ENCODE measurements at places on chromosomes 13 and 19.

- no peak for DNase-seq
Observed at GRCh38 chr13:72457151-72457550, 270.3 kb downstream of the MZT1 start.

GRCh38 chr19:377801-378581 is 31.0 kb downstream of the C2CD4C start:
- no peak for DNase-seq

DNA sequence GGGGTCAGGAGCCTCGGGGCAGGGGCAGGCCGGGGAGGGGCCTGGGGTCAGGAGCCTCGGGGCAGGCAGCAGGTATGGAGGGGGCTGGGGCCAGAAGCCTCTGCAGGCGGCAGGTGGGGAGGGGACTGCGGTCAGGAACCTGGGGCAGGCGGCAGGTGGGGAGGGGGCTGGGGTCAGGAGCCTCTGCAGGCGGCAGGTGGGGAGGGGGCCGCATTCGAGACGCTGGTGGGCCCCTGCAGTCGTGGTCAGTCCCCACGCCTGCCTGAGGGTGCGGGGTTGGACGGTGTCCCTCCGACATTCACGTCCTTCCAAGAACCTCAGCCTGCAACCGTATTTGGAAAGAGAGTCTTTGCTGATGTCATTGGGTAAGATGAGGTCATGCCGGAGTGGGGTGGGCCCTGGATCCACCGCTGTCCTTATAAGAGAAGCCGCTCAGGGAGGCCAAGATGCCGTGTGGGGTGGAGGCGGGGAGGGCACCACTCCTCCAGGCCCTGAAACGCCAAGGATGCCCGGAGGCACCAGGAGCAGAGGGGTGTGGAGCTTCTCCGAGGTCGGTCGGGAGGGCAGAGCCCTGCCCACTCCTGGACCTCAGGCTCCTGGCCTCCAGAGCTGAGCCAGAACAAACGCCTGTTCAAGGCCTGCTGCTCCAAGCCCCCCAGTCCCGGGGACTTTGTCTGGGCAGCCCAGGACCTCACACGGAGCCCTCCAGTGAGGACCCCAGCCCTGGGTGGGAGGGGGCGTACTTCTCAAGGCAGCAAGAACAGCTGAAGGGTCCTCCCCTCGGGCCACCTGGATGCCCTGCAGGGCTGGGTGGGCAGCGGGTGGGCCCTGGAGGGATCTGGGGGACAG is 30.1 kb downstream of the PIP5K1C start:
- no peak for DNase-seq

GRCh38 chr19:1608359-1609102 is 3.3 kb upstream of the UQCR11 start:
- no peak for DNase-seq

- no peak for DNase-seq
Observed at GRCh38 chr19:10617409-10618121, 7.8 kb upstream of the SLC44A2 start.

GRCh38 chr19:23410155-23410554 is 14.9 kb upstream of the ZNF91 start:
- DNase-seq: no peak

GRCh38 chr19:13830741-13831536 is 35.7 kb downstream of the ZSWIM4 start:
- DNase-seq: no peak

GRCh38 chr13:46119883-46120614 is 15.2 kb upstream of the CPB2 start:
- DNase-seq: no peak

DNA sequence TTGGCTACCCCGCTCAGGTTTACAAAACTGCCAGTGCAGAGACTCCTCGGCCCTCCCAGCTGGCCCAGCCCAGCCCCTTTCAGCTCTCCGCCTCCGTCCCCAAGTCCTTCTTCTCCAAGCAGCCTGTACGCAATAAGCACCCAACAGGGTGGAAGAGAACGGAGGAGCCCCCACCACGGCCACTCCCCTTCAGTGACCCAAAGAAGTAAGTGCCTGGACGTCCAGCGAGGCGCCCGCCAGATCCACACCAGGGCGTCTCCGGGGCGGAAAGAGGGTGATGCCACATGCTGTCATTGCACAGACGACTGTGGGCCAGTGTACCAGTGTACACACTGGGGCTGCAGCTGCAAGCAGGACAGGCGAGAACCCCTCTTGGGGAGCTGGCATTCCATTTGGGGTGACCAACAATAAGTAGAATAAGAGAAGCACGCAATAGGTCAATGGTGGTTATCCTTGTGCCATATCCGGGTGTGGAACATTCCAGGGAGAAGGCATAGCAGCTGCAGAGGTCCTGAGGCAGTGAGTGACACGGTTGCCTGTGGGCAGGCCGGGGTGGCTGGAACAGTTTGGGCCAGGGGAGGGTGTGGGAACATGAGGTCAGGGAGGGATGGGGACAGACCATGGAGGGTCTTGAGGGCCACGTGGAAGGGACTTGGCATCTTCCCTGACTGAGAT is 41.3 kb downstream of the DPF1 start:
- DNase-seq: no peak

DNA sequence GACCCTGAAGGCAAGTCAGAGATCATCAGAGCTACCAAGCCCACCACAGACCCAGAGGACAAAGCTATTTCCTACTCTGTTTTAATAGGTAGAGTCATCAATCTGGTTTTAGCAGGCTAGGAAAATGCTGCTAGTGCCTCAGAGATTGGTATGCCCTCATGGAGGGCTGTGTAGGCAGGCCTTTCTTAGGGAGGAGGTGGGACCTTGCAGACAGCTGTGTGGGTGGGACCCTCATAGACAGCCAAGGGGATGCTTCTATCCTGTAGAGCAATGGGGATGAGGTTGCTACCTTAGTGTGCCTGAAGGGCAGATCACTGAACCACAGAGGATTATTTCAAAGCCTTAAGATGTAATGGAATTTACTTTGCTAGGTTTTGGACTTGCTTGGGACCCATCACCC is 534.9 kb upstream of the KLF12 start:
- no peak for DNase-seq

GRCh38 chr19:4049432-4049831 is 17.3 kb downstream of the ZBTB7A start:
- DNase-seq: no peak

DNA sequence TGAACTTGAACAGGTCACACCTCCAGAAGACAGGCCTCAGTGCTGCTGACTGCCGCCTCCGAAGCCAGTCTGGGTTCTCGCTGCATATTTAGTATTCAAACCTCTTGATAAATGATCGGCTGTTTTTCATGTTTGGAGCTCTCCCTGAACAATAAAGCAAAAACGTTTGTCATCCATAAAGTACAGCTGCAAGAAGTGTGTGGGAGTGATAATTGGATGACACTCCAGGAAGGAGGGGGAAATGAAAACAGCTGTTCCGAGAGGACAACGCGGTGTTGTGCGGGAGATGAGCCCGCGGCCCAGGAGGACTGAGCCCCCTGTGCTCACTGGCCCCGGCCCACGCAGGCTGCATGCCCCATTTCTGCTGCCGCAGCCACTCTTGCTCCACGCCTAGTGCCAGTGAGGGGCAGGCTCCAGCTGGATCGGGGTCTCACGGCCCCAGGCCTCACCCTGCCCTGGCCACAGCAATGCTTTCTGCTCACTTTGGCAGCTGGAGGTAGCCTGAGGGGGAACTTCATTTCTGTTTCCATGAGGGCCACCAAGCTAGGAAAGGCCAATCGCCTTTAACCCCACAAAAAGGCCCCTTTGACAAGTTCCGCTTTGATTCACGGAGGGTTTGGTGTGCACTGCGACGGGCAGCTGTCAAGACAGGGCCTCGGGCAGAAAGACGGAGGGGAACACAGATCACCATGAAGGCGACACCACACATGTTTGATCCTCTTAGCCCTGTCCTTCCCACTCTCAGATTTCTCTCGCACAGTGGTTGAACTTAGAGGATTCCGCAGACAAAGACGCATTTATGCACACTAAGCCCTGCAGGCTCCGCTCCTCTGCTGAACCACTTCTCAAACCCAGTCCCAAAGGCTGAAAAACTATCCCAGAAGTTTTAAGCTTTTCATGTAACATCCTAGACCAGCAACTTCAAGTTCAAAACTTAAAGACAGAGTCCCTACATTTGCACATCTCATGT is 537.6 kb downstream of the EFNB2 start:
- DNase-seq: no peak

GRCh38 chr13:109869312-109870237 is 83.2 kb upstream of the IRS2 start:
- DNase-seq: peak; percentile 41

GRCh38 chr13:104270731-104271130 is 1204.5 kb upstream of the SLC10A2 start:
- no peak for DNase-seq

DNA sequence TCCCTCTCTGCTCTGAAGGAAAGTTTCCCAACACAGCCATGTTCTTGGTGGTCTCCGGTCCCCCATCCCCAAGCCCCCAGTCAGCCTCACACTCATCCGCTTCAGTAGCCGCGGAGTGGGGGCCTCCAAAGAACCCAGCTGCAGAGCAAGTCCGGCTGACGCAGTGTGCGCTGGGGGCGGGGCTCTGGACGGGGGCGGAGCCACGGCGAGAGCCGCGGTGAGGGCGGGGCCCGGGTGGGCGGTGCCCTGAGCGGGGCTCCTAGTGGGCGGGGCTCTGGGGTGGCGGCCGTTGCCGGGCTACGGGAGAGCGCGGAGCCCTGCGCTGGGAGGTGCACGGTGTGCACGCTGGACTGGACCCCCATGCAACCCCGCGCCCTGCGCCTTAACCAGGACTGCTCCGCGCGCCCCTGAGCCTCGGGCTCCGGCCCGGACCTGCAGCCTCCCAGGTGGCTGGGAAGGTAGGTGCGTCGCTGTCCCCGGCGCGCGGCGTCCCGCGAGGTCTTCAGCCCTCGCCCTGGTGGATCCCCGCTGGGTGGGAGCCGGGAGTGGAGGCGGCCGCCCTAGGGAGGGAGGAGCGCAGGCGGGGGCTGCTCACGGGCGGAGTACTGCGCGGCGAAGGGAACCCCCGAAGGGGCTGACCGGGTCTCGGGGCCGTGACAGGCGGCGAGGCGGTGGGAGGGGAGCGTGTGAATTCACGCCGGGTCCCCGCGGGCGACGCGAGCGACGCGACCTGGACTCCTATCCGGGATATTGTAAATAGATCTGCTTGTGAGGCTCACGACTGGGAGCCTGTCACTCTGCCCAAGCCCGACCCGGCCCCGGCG is 9.1 kb downstream of the TNFRSF19 start:
- peak; percentile 92 for DNase-seq

DNA sequence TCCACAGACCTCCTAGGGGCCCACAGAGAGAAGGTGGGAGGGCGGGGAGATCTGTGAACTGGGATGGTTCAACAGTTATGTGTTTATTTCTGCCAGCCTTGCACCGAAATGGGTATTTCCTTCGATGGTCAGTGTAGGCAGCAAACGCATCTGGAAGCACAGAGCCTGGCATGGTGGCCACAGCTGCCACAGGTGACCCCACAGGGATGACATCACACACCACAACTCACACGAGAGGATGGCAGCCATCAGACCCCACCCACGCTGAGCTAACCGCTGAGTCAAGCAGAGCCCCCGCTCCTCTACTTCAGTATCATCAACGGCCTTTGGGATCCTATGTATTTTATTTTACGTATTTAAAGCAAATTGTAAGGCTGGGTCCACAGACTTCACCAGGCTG is 37.4 kb downstream of the NAXD start:
- DNase-seq: no peak

- no peak for DNase-seq
Observed at GRCh38 chr13:50979187-50979586, 69.6 kb downstream of the RNASEH2B start.

DNA sequence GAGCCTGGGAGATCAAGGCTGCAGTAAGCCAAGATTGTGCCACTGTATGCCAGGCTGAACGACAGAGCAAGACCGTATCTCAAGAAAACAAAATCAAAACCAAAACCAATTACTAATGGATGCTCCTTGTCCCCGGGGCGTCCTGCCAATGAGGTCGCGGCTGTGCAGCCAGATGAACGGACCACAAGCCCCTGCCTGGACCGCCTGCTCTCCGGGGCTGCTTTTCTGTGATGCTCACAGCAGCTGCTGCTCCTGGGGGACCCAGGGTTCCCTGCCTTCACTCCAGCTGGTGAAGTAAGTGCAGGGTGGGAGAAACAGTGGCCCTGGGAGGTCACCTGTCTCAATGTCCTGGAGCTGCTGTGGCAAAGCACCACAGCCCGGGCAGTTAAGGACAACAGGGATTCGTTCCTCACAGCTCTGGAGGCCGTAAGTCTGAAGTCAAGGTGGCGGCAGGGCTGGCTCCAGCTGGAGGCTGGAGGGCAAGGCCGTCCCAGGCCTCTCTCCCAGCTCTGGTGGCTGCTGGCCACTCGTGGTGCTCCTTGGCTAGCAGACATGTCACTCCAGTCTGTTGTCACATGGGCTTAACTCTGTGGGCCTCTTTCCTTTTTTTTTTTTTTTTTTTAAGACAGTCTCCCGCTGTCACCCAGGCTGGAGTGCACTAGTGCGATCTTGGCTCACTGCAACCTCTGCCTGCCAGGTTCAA is 10.1 kb downstream of the COPE start:
- DNase-seq: no peak

GRCh38 chr13:67267136-67267535 is 37.0 kb upstream of the PCDH9 start:
- DNase-seq: no peak

DNA sequence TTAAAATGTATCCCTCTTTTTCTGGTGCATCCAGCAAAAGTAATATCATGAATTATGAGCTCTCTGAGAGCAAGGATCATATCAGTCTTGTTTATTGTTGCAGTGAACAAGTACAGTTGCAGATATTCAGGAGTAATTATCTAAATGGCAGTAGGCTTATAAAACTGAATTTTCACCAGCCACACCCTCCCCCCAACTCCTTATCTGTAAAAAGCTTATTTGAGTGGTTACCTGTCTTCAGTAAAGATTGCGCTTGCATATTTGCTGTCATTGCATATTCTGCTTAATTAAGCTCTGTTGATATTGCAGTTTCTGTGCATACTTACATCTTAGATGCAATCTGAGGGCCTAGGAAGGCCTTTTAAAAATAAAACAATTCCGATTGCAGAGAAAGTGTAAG is 87.3 kb downstream of the DNAJC15 start:
- no peak for DNase-seq

DNA sequence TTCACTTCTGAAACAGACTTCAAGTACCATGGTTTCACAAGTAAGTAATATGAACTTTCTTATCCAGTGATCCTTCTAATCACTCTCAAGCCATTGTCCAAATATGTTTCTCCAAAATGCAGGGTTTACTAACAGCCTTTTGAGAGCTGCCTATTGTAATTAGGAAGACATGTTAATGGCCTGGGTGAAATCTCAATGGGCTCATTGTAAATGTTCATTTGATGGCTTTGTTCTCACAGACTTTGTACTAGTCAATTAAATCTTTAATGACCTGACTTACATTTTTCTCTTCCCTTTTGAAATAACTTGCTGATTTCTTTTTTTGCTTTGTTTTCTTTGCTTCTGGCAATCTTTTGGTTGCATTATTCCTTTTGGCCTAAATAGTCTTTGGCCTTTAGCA is 444.8 kb downstream of the LIG4 start:
- DNase-seq: no peak

GRCh38 chr13:36214163-36214921 is at the start of gene SOHLH2:
TSS of gene SOHLH2 (minus strand) at chr13:36214556. CDS start at chr13:36214526, 30 bp downstream.
- no peak for DNase-seq

DNA sequence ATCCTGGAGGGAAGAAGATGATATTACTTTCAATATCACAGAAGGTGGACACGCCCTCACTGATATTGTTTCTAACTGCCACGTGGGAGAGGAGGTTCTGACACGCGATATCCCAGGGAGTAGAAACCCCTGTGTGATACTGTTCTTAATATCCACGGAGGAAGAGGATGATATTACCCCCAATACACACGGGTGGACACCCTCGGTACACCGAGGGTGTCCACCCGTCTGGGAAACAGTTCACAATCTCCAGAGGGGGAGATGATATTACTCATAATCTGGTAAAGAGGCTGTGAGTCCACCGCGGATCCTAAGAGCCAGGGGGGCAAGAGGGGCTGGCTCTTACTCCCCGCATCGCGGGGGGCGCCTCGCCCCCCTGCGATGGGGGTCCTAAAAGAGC is 29.7 kb upstream of the RGCC start:
- no peak for DNase-seq

Data from activated naive CD8-positive, alpha-beta T cell treated with anti-CD3 and anti-CD28 coated beads for 36 hours (primary cell).